Non-pigmented ciliary epithelial cell (primary cell): ENCODE measurements at places on chromosomes 6 and 20.

DNA sequence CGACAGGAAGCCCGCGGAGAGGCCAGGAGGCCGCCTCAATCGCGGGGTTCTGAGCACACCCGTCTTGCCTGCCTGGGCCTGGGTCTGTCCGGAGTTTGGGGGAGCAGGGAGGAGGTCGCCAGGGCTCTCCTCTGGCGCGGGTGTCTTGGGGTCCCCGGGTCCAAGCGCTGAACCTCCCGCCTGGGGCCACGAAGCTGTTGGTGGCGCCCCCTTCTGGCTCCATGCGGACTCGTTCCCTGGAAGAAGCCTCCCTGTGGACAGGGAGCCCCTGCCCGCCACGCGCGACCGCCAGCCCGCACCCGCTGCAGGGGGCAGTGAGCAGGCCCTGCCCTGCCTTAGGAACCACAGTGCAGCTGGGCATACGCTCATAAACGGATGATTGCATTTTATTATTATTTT lies 44.7 kb downstream of the MCUR1 start:
- no peak for DNase-seq

- DNase-seq = peak; percentile 63
These were observed 27.9 kb downstream of the PPARD start for GRCh38 chr6:35370124-35370741.

DNA sequence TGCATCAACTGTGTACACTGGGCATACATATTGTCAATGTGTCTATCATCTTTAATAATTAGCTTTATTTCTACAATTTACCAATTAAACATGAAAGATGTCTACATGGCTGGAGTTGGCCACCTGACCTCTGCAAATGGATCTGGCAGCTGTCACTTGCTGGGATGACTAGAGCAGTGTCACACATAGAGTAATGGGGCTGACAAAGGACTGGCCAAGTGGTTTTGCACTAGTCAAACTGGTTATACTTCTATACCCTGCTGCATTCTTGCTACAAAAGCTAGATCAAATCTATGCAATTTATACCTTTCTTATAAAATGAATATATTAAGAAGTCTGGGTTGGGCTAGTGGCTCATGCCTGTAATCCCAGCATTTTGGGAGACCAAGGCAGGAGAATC lies 99.3 kb downstream of the SESN1 start:
- no peak for DNase-seq

DNA sequence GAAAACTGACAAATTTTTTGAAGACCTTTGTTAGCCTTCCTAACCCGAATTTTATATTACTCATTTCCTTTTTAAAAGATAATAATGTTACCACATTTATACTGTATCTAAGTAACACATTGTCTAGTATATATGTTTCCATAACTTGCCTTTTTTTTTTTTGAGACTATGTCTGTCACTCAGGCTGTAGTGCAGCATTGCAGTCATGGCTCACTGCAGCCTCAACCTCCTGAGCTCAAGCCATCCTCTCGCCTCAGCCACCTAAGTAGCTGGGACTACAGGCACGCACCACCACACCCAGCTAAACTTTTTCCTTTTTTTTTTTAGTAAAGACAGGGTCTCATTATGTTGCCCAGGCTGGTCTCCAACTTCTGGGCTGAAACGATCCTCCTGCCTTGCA lies 18.6 kb downstream of the ZNFX1 start:
- no peak for DNase-seq

DNA sequence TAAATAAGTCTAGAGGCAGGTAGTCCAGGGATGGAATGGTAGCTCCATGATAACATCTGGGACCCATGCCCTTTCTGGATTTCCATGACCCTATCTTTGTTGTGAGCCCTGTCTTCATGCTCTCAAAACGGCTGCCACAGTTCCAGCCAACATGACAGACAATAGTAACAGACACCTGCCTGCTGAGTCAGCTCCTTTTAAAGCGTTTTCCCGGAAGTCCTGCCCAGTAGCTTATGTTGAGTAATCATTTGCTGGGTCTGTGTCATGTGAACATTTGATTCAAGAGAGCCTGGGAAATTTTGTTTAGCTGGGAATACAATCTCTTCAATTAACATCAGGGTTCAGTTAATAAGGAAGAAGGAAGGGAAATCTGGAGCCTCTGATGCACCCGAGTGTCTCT lies 262.2 kb upstream of the SULF2 start:
- no peak for DNase-seq

DNA sequence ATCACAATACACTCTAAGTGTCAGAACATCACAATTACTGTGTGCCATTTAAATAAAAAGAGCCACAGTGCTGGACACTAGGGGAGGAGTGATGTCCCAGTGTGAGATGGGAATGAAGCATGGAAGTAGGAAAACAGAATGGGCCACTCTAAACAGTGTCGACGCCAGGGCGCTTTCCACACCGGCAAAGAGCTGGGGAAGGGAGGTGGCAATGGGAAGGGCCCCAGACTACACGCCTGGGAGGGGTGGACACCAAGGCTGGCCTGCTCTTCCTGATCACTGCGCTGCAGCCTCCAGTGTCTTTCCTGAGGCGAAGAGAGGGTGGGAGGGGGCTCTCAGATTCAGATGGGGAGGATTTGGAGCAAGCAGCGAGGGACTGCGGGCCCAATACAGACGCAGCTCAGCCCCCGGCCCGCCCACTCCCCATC lies 75.9 kb downstream of the ERMARD start:
- no peak for DNase-seq
